ENCODE measurements at places on chromosomes 2 and 18.

- no peak for DNase-seq
Observed at GRCh38 chr2:30757749-30758148, 49.5 kb downstream of the CAPN13 start.

DNA sequence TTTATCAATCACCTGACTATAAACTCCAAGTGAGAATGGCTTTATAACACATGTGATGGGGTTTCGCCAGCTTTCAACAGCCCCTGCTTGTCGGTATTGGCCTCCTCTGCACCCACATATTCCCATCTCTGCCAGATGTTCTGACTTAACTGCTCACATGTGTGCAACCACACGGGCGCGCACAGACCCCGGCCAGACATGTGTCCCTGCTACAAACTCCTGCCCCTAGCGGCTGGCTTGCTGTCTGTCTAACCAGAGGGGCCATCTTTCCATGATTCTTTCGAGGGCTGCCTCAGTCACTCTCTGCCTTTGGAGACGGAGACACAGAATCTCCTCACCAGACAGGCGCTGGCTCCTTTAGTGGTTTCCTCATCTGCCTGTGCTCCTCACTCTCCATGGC lies 15.3 kb downstream of the STON1 start:
- no peak for DNase-seq

DNA sequence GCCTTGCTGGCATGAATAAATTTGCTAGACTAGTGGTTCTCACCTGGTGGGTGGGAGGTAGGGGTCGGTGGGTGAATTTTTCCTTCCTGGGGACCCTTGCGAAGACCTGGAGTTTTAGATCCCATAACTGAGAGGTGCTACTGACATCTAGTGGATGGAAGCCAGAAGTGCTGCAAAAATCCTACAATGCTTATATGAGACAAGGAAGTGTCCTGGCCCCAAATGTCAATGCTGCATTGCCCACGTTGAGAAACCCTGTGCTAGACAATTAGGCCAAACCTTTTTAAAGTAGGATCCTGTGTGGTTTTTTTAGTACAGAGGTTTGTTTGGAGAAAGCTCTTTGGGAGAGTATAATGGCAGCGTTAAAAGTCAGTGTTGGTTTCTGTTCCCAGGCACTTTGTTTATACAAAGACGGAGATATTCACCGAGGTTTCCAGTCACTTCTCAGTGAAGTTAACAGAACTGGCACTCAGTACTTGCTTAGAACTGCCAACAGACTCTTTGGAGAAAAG lies 9.6 kb downstream of the SERPINB8 start:
- no peak for DNase-seq

GRCh38 chr18:5444269-5444668 lies 99.5 kb downstream of the EPB41L3 start:
- DNase-seq = no peak

DNA sequence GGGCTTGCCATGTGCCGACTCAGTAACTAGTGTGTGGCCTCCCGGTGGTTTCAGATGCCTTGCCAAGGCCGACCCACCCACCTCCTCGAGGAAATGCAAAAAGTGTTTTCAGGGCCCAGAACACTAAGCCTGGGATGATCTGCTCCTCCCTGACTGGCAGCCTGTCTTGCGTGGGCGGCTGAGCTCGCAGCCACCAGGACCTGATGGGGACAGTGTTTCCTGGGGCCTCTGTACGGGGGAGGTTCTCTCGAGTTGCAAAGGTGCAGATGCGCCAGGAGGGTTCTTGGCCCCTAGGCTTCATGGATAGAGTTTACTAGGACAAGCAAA lies 85.2 kb downstream of the GLI2 start:
- no peak for DNase-seq

DNA sequence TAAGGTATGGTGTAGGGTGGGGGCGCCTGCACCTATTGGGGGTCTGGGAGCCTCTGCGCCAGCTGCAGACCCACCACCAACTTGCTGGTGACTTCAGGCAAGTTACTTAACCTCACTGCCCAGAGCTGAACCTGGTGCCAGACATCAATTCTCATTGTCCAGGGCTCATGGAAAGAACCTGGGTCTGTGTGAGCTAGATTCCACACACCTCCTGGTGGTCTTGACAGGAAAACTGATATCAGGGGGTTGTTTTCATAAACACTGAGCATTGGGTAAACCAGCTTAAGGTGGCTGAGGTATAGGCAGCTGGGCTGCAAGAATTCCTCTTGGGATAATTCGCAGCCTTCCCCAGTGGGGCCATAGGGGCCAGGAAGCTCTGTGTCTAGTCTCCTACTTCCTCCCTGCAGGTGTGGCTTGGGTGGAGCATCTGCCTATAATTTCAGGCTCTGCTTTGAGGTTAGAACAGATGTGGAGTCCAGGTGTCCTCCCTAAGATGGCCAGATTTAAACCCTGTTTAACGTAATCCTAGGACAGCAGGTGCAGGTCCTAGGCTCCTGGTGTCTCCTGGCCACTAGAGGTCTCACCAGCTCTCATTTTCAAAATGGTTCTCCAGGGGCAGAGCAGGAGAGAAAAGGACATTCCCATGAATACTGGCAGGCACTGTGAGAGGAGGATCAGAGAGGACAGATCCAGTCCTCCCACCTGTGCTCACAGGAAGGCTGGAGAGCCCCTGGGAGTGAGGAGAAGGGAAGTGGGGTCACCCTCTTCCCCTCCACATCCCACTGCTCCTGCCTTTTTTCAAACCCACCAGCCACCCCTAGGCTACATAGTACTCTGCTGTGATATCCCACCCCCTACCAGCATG lies 100.4 kb upstream of the SMAD2 start:
- DNase-seq = peak; percentile 39

All from iPS DF 6.9 (cell line).